ENCODE measurements at places on chromosomes 5 and 9.

DNA sequence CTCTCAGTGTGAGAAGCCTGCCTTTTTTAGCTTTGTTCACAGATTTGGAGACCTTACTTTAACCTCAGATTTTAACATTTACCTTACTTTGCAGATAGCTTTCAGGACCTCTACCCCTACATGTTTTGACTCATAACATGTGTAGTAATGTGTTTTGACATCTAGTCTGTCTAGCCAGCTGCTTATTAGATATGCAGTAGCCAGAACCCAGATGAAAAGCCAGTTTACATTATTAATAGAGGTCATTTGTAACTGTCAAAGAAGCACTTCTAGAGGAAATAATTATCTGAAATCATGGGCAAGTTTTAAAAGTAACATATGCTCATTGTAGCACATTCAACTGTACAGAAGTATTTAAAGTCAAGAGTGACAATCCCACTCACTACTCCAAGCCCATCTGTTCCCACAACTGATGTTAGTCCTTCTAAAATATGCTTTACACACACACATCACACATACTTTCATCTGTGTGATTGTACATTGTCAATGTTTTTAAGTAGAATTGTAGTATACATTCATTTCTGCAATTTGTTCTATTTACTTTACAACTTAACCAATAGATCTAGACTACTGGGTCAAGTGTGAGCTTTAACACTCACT, 71.8 kb upstream of the NIPAL4 start:
- DNase-seq = no peak

GRCh38 chr5:96293966-96294883, 138.8 kb downstream of the PCSK1 start:
- DNase-seq = no peak

DNA sequence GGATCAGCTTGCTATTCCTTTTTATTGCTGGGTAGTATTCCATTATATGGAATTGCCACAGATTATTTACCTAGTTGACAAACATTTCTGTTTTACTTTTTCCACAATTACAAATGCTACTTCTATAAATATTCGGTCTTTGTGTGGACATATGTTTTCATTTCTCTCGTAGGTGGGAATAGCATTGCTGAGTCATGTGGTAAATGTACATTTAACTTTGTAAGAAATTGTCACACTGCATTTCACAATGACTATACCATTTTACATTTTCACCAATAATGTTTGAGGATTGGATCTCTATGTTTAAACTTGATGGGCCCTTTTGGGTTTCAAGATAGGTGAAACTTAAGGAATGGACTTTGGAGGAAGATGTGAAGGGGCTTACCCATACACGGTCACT, 19.7 kb downstream of the RAI14 start:
- no peak for DNase-seq

DNA sequence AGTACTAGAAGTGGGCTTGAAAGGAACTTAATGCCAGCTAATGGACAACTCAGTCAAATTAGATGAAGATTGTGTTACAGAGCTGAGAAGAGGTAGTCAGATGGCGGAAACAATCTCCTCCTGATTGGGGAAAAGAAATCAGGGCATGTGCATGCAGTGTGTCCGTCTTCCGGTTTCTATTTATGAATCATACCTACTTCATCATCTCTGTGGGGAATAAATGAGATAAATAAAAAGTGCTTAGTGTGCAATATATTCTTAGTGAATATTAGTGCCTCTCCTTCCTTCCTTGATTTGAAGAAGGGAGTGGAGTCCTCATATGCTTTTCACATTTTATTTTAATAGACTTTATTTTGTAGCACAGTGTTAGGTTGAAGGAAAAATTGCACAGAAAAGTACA, 108.7 kb upstream of the NFIL3 start:
- DNase-seq = no peak

DNA sequence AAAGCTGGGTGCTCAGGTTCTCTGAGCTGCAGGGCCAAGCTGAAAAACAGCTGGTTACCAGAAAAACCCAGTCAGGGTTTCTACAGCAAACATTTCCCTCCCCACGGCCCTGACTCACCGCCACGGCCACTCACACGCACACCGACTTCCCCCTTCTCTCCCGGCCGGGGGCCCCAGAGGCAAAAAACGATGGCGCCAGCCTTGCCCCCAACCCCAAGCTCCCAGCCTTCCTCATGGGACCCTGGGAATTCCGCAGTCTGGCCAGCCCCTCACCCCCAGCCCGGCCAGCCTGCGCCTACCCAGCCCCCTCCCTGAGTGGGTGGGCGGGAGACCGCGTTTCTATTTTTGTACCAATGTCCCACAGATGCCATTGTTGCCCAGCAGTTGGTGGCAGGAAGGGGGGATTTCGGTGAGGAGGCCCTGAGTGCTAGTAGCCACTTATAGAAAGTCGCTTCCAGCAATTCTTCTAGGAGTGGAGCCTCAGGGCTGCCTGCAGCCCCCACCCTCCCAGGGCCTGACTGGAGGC, 18.4 kb downstream of the ENG start:
- no peak for DNase-seq

DNA sequence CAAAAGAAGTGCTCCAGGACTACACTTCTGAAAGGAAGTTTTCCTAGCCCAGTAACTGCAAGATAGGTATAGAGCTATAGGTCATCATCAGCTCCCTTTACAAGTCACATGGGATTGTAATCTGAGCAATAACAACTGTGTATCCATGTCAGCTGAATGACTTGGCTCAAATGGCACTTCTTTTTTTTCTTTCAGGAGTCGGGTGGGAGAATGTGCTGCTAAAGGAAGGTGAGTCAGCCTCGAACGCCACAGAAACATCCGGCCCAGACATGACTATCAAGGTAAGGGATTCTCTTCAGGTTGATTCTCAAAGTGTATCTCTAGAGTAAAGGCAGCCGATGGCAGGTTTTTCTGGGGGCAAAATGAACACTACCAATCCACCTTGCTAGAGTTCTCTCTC, 192.2 kb downstream of the C9orf152 start:
- no peak for DNase-seq

DNA sequence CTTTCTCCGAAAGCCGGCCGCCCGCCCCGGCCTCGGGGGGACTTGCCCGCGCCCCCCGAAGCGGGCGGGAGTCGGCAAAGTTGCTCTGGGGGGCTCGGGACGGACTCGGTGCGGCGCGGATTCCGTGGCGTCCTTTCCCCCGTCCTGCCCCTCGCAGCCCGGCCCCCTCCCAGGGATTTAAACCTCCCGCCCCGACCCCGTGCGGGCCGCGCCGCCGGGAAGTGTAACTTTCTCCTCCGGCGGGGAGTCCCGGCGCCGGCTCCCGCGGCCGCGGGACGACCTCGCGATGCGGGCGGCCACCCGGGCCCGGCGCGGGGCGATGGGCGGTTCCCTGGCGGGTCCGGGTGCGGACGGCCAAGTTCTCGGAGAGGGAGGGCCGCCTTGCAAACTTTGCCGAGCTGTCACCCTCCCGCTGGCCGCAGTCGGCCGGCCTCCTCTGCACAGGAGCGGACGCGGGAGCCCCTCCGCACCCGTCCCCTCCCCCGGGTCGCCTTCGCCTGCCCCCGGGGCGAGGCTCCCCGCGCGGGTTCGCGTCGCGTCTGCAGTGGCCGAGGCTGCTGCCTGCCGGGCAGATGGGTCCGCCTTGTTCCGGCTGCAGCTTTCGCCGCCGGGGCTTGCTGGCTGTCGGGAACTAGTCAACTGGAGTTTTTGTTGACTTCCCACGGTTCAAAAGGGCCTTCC, 732 bp downstream of the PBX3 start:
- DNase-seq = no peak

GRCh38 chr5:141941307-141941706, 16.7 kb downstream of the PCDH12 start:
- no peak for DNase-seq

DNA sequence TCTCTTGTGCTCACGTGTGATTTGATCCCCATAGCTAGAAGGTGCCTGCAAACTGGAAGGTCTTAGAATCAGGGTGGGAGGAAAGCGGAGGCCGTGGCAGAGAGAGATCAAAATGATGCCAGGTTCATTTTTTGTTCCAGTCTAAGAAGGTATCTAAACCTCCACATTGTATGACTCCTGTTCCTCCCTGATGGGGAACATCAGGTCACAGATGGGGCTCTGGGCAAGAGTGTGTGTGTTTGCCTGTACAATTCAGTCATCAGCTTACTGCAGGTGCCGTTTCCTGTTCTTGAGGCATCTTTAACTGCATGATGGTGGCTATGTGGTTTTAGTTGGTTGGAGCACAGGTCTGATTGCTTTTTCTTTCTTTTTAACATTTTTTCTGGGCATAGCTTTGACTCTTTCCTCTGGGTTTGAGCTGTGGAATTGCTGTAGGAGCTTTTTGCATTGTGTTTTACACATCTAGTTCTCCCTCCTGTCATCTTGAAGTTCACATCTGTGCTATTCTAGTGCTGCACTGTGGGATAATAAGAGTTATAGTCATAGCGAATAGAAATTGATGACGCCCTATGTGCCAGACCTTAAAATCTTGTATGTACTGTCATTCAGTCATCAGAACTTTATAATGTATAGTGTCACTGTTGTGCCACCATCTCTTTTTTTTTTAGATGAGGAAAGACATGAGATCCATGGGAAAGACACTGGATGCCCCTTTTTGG, 30.8 kb downstream of the ARHGAP26 start:
- no peak for DNase-seq

DNA sequence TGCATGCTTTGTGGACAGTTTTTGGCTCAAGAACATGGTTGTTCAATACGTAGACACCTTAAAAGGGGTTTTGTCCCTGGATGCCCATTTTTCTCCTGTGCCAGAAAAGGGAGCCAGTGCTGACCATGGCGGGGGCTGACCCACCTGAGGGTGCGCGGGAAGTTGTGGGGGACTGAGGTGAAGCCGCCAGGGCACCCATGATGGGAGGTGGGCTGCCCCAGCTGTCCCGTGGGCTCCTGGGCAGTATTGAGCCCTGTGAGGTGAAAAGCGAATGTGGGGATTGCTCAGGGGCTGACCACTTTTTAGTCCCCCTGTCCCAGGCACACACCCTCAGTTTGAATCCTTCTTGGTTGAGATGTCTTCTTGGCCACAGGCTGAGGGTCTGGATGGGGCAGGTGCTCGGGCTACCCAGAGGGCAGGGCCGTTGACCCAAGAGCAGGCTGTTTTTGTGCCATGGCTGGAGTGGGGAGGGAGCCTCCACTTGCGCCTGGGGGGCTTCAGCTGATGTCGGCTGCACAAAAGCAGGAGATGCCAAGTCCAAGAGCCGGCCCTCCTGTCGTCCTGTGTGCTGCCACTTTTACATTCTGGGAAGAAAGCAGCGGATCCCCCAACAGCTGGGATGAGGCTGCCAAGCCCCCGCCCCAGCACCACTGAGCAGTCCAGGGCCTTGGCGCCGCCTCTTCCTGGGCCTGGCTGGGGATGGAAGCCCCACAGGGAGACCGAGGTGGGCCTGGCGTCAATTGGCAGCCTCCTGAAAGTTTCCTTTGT, 120.1 kb downstream of the WNK2 start:
- DNase-seq = no peak

DNA sequence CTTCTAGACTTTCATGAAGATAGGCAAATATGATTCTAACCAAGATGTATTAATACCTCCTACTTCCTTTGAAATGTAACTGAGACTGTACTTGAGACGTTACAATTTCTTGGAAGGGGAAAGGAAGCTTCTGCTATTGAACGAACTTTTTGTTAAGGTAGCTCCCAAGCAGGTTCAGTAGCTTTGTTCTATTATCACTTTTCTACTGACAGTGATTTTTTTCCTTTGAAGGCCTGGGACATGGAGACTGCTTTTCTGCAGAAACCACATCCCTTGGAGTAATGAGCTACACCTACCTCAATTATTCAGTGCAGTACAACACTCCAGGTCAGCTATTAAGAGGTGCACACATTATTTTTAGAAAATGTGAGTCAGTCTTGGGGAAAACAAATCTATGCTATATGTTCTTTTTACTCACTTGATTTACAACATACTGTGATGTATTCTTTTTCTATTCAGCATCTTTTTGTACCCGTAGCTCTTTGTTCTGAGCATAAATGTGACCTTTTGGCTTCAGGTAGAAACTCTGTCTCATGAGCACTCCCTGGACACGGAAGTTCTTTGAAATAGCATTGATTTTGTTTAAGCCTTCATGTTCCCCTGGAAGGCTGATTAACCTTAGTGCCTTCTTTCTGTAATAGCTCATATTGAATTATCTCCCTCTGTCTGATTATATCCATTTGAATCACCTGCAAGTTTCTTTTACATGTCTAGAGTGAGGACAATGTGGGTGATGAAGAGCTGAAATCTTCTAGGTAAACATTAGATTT, 56.5 kb upstream of the CDKN2B start:
- DNase-seq = no peak

- DNase-seq = peak; percentile 85
These were observed 42.9 kb upstream of the TRIM32 start for GRCh38 chr9:116644091-116644688.

DNA sequence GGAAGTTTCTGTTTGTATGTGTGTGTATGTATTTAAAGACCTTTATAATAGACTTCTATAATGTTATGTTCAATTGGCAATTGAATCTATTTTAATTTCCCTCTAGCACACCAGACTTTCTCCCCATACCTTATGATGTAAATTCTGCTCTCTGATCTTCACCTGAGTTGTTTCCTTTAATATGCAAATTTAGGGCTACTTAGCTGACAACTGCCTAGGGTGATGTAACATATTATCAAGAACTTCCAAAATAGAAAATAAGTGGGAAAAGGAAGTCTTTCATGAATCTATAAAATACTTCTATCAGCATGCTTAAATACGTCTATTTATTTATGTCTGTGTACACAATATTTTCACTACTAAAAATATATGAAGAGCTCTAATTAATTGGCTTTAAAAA, 923.5 kb upstream of the CDH10 start:
- no peak for DNase-seq

- DNase-seq = no peak
These were observed 23.4 kb upstream of the CLK4 start for GRCh38 chr5:178650214-178650613.

DNA sequence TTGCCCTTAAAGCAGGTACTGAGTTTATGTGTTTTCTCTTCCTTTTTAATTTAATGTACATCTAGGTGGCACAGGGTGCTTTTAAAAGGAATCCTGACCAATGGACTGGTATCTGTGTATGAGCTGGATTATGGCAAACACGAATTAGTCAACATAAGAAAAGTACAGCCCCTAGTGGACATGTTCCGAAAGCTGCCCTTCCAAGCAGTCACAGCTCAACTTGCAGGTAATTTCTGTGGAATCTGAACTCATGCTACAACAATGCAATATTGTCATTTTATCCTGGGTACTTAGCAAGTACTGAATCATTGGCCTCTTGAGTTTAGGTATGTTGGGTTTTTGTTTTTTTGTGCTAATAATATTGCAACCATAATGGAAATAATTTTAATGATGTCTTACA, 14.4 kb upstream of the TMOD1 start:
- DNase-seq = no peak

DNA sequence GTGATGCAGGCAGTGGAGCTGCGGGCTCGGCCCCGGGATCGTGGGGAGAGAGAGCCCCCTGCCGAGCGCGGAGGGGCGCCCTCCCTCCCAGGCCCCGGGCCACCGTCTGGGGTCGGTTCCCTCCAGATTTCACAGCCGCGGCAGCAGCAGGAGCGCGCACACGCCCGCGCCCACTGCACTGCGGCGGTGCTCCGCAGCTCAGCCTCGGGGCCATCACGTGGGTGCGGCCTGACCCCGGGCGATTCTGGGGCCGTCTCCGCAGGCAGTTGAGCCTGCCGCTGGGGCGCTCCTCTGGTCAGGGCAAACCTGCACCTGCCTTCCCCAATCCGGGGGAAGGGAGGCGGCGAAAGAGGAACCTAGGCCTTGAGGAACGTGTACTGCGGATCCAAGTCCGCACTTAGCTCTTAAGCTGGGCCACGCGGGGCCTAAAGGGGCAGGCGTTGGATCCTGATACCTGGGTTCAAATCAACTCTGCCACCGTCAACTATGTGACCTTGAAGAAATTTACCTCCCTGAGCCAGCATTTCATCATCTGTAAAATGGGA, 9.4 kb upstream of the DELE1 start:
- no peak for DNase-seq

- no peak for DNase-seq
These were observed 100.6 kb upstream of the IER5L start for GRCh38 chr9:129278391-129279237.

Data from skin of body (tissue), 3 donors.